ENCODE measurements at places on chromosomes 6 and 20.
A peak's percentile ranks its signal among the peaks of the same experiment; 100 is the strongest.

DNA sequence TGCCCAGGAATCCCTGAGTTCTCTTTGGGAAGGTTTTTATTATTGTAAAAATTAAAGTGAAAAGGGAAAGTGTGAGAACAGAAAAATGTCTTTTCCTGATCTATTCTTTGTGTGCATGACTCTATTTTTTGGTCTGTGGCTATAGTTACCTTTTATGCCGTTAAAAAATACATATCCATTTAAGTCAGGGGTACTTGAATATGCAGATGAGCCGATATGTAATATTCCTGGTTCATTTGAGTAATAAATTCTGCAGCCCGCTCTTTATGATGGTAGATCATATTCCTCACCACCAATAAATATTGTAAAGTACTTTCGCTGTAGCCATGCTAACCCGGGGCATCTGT is 503 bp upstream of the MYT1 start:
- no peak for DNase-seq

- peak; percentile 93 for DNase-seq
Observed at GRCh38 chr20:1469925-1470571, 3.4 kb upstream of the NSFL1C start.

DNA sequence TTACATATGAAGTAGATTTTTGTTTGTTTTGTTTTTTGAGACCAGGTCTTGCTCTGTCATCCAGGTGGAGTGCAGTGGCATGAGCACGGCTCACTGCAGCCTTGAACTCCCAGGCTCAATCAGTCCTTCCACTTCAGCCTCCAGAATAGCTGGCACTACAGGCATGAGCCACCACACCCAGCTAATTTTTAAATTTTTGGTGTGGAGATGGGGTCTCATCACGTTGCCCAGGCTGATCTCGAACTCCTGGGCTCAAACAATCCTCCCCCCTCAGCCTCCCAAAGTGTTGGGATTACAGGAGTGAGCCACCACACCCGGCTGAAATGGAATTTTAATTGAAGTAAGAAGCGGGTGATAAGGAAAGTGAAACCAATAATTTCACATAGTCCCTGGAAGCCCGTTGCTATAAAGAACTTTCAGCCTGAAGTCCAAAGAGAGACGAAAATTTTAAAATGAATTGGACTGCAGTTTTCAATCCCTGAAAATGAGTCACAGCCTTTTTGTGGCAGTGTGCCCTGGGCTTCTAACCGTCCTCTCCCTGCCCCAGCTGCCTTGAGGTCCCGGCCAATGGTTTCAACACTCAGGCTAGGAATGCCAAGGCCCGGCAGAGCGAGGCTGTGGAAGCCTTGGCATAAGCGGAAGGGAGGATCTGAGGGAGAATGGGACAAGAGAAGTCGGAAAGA is 757 bp downstream of the RAET1E start:
- peak; percentile 44 for DNase-seq

GRCh38 chr6:74577619-74578018 is 628.2 kb downstream of the COL12A1 start:
- DNase-seq = no peak

- no peak for DNase-seq
Observed at GRCh38 chr6:166687879-166688205, 60.8 kb upstream of the RPS6KA2 start.

Measured in SW480 (cell line).